ENCODE measurements at places on chromosomes 5 and 9. TPM values are rescaled to one million over a fixed set of nuclear protein-coding genes. Genes with fewer than 3 reads are reported as not detected.

DNA sequence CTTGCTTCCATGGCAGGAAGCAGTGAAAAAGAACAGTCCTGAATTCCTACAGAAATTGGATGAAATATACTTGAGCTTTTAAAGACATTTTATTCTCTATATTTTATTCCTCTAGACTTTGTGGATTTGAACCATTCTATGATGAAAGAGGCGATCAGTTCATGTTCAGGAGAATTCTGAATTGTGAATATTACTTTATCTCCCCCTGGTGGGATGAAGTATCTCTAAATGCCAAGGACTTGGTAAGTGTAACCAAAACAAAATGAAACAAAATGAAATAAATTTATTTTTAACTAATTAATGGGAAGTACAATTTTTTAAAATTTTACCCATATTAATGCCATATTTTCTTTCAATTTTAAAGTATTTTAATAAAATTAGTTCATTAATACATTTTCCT lies 34.1 kb downstream of the STARD4 start:
- no peak for DNase-seq
- no peaks in the 10 kb centered on the region for H3K27me3 ChIP-seq
- H3K4me3 ChIP-seq: no peak overlapping the region
- H3K36me3 ChIP-seq: peaks cover 13% of the 10 kb centered on the region

DNA sequence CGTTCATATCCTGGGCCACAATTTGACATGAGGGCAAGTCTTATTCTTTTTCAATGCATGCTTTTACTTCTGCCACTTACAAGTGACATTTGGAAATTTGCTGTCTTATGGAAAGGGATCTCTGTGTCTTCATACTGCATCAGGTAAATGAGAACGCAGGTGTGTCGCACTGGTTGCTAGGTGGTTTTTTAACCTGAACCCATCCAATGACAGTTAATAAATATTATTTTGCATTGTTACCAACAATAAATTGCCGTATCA lies 1.1 kb downstream of the ADAMTS16 start:
- H3K27ac ChIP-seq: no peak overlapping the region
- no peaks in the 10 kb centered on the region for H3K36me3 ChIP-seq
- H3K27me3 ChIP-seq: peaks cover 40% of the 10 kb centered on the region
- no peak overlapping the region for H3K4me3 ChIP-seq

DNA sequence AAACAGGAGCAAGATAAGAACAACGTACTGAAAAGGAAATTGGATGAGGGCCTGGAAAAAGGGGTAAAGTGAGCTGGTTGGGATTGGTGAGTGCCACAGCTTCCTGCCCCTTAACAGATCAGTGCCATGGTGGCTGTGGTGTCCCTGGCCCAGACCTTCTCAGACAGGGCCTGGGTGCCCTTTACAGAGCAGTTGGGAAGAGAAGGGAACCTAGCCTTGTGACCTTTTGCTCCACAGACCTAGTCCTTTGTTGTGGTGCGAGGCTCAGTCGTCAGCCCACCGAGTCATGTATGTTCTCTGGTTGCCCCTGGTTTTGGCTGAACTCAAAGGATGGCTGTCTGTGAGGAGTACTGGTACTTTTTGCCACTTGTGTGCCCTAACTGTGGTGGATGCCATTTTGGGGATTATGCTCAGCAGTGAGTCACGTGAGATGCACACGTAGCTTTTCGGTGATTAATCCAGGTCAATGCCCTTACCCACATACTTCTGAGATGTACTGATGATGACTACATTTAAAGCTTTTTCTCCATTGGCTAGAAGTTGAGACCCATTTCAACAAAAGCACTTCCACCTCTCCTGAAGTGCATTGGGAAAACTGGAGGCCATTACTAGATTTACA lies 48.4 kb downstream of the EXOSC2 start:
- peaks cover 8% of the 10 kb centered on the region for H3K36me3 ChIP-seq
- peak overlapping the region; percentile 23 for H3K27ac ChIP-seq
- no peak overlapping the region for H3K4me3 ChIP-seq
- no peaks in the 10 kb centered on the region for H3K27me3 ChIP-seq
- peaks cover 19% of the 10 kb centered on the region for H3K4me1 ChIP-seq
- peak; percentile 26 for DNase-seq

Gene RLN2
- 2.8 TPM for total RNA-seq

- peaks cover 23% of the 10 kb centered on the region for H3K36me3 ChIP-seq
- H3K27me3 ChIP-seq: no peaks in the 10 kb centered on the region
- H3K4me1 ChIP-seq: peaks cover 47% of the 10 kb centered on the region
- no peak for DNase-seq
- H3K27ac ChIP-seq: no peak overlapping the region
- H3K4me3 ChIP-seq: no peak overlapping the region
Observed at GRCh38 chr5:126793097-126793496, 16.2 kb downstream of the LMNB1 start.

DNA sequence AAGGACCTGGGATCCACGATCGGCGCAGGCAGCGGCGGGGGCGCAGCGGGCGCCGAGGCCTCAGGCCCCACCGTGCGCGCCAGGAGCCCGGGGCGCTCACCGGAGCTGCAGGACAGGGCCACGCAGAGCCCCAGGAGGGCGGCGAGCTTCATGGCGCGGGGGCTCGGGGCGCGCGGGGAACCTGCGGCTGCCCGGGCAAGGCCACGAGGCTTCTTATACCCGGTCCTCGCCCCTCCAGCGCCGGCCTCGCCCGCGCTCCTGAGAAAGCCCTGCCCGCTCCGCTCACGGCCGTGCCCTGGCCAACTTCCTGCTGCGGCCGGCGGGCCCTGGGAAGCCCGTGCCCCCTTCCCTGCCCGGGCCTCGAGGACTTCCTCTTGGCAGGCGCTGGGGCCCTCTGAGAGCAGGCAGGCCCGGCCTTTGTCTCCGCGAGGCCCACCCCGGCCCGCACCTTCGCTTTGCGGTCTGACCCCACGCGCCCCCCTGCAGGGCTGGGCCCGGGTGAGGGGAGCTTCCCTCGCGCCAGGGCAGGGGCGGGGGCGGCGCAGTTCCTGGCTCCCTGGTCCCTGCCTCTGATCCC lies at the start of gene SCGB3A1:
Gene SCGB3A1 (minus strand): TSS at position 189 of the 577 bp plus-strand sequence. CDS start 37 bp downstream, at position 152.
- H3K27ac ChIP-seq: no peak within 1 kb of the TSS
- H3K4me3 ChIP-seq: peak within 1 kb of the TSS; percentile 47
- DNase-seq: no peak
- H3K4me1 ChIP-seq: peaks cover 16% of the 10 kb centered on the region
- no peaks in the 10 kb centered on the region for H3K36me3 ChIP-seq
- peaks cover 27% of the 10 kb centered on the region for H3K27me3 ChIP-seq

DNA sequence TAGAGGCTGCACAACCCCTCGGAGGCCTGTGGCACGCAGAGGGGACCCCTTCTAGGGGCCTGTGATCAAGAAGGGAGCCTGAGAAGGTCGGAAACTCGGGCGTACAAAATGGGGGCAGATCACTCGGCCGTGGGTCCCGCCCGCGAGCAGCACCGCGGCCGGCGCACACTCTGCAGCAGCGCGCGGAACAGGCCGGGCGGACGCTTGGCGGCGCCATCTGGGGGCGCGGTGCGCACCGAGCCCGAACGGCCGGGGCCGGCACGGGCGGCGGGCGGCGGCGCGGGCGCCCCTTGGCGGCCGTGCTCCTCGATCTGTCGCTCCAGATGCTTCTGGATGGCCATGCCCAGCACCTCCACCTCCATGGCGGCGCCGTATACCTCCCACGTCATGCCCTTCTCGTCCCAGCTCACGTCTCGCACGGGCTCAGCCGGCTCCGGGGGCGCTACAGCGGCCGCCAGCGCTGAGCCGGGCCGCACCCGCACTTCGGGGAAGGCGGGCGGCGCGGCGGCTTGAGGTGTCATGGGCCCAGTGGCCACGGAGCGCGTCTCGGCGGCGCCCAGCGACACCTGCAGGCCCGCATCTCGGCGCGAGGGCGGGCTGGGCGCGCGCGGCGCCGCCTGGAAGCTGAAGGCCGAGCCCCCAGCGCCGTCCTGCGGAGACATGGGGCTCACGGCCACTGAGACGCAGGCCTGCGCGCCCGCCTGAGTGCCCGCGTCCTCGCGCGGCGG lies 13.1 kb downstream of the GPRIN1 start:
- H3K4me1 ChIP-seq: peaks cover 11% of the 10 kb centered on the region
- no peak overlapping the region for H3K27ac ChIP-seq

- peaks cover 9% of the 10 kb centered on the region for H3K27me3 ChIP-seq
- H3K36me3 ChIP-seq: no peaks in the 10 kb centered on the region
- no peak overlapping the region for H3K27ac ChIP-seq
- DNase-seq: no peak
- no peak overlapping the region for H3K4me3 ChIP-seq
Observed at GRCh38 chr5:159581502-159582249, 251.4 kb upstream of the IL12B start.

Gene GPR151
- not detected for total RNA-seq

DNA sequence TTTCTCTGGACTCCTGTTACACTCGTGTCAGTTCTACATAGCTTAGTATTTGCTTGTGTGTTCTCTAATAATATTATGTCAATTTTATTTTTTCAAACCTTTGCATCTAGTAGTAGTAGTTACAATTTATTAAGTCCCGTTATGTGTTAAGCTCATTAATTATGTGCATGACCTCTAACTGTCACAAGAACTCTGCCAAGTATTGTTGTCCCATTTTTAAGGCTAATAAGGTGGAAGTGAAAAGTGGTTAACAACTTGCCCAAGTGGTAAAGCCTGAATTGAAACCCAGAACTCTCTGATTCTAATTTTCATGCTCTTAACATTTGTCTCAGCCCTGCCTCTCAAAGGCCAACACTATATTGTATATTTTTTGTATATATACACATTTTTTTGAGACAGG lies 221.6 kb downstream of the DMRT2 start:
- DNase-seq: no peak
- no peak overlapping the region for H3K4me3 ChIP-seq
- no peaks in the 10 kb centered on the region for H3K36me3 ChIP-seq

Gene TBC1D2
- 2.2 TPM for total RNA-seq

Gene PCDHGC3
- 0.33 TPM for total RNA-seq

DNA sequence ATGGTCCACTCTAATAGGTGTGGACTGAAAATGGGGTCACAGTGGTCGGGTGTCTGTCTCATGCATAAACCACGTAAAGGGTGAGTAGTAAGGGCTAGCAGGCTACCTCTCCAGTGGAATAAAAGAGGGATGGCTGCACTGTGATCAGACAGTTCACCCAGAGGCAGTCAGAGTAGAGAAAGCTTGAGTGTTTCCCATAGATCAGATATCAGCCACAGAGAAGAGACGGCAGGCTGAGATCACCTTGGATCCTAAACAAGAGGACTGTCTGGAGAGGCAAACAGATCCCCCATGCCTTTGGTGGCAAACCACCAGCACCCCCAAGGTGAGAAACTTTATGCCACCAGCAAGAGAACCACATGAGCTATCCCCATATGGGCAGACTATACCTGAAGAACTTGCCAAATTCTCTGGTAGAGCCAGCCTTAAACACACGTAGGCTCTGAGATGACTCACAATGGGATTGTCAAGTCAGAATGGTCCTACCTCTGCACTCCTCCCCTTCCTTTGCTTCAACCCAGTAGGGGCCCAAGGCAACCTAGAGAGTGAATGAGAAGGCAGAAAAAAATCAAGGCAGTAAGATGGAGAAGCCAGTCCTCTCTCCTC lies 205.2 kb upstream of the MAP3K1 start:
- peaks cover 15% of the 10 kb centered on the region for H3K36me3 ChIP-seq
- H3K4me1 ChIP-seq: peaks cover 32% of the 10 kb centered on the region
- H3K27me3 ChIP-seq: no peaks in the 10 kb centered on the region
- no peak overlapping the region for H3K27ac ChIP-seq

Gene PELO
- 24.8 TPM for total RNA-seq

- H3K4me3 ChIP-seq: no peak overlapping the region
Observed at GRCh38 chr9:109588415-109588814, 90.3 kb upstream of the PTPN3 start.

DNA sequence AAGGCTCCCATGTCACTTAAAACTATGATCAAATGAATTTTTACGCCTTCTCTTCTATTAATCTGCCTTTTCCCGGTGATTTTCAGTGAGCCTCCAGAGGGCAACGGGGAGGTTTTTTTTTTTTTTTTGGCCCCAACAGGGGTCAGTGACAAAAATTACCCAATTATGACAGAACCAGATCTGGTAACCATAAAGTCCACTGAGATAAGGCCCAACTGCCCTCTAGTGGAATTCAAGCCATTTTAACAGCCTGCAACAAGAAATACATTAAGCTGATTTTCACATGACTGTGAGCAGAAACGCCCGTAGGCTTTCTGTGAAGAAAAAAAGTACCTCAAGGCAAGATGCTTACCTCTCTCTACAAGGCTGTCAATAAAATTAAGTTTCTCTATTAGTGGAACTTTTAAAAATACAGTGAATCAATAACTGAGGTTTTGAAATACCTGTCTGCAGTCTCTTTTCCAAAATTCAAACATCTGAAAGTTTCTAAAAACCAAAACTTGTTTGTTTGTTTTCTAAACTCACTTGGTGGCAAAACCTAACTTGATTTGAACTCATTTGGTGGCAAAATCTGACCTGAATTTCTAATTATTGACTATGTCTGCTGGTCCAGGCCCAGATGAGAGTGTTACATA lies 49.7 kb upstream of the FST start:
- no peaks in the 10 kb centered on the region for H3K36me3 ChIP-seq
- no peak overlapping the region for H3K4me3 ChIP-seq
- no peak for DNase-seq
- H3K27me3 ChIP-seq: peaks cover 21% of the 10 kb centered on the region
- H3K4me1 ChIP-seq: no peaks in the 10 kb centered on the region
- no peak overlapping the region for H3K27ac ChIP-seq

GRCh38 chr5:133756036-133756435 lies 143.7 kb upstream of the FSTL4 start:
- DNase-seq: no peak
- H3K36me3 ChIP-seq: no peaks in the 10 kb centered on the region
- H3K27me3 ChIP-seq: peaks cover 15% of the 10 kb centered on the region

DNA sequence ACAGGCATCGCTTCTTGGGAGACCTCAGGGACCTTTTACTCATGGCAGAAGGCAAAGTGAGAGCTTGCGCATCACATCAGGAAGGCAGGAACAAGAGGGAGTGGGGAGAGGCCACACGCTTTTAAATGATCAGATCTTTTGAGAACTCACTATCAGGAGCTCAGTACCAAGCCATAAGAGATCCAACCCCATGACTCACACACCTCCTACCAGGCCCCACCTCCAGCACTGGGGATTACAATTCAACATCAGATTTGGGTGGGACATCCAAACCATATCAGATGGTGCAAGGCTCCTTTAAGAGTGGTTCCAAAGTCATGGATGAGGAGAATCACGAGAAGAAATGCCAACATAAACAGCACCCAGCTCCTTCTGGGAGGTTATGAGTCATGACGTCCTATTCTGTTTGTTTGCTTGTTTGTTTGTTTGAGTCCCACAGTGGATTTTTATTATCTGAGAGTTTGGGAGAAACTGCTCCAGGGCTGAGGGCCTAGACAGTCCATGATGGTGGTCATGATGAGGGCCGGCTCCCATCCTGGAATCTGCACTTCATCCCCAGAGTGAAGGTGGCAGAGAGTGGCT lies 453.5 kb downstream of the GADD45G start:
- no peaks in the 10 kb centered on the region for H3K36me3 ChIP-seq
- peaks cover 11% of the 10 kb centered on the region for H3K27me3 ChIP-seq
- H3K27ac ChIP-seq: no peak overlapping the region
- DNase-seq: no peak
- no peak overlapping the region for H3K4me3 ChIP-seq

GRCh38 chr9:110579034-110579861 lies at the start of gene SVEP1:
TSS of gene SVEP1 (minus strand) at chr9:110579741. CDS start at chr9:110579543, 198 bp downstream.
- no peak within 1 kb of the TSS for H3K27ac ChIP-seq
- no peaks in the 10 kb centered on the region for H3K36me3 ChIP-seq
- H3K4me1 ChIP-seq: peaks cover 2% of the 10 kb centered on the region
- peak; percentile 3 for DNase-seq
- H3K4me3 ChIP-seq: peak within 1 kb of the TSS; percentile 29

- H3K27me3 ChIP-seq: no peaks in the 10 kb centered on the region
- no peak overlapping the region for H3K27ac ChIP-seq
- no peaks in the 10 kb centered on the region for H3K36me3 ChIP-seq
- H3K4me3 ChIP-seq: no peak overlapping the region
- no peak for DNase-seq
Observed at GRCh38 chr5:106959387-106959786, 711.4 kb downstream of the EFNA5 start.

Gene NSG2
- not detected for total RNA-seq

Gene WNK2
- total RNA-seq: 0.88 TPM
